ENCODE measurements at places on chromosomes 12 and 14.

- DNase-seq = no peak
Measured at GRCh38 chr12:77687321-77687720, 143.4 kb upstream of the NAV3 start.

DNA sequence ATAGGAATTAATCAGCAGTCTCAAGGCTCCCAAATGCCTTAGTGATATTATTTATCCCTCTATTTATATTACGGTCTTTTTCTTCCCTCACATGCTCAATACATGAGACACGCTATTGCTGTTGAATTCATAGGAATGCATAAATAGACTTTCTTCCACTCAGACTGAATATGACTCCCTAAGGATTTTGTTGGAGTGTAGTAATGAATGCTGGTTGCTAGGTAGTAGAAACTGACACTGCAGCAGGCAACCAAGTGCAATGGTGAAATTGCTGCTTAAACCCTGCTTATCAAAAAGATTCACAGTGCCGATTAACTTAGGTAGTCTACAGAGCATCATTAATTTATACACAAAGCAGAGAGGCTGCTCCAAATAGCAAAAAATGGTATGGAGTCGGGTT is 168.2 kb downstream of the KCNC2 start:
- no peak for DNase-seq

DNA sequence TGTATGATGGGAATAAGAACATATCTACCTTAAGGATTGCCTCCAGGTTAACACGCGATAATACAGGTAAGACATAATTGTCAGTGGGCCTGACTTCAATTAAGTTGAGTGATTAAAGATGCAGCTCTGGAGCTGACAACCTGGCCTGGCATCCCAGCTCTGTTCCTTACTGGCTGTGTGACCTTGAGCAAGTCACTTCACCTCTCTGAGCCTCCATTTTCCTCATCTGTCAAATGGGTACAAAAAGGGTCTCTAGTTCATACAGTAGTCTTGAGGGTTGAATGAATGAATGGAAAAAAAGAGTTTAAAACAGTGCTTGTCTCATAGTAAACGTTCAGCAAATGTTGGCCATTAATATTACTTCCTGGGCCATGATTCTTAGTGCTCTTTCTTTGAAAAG is 213.9 kb downstream of the PHETA1 start:
- no peak for DNase-seq

DNA sequence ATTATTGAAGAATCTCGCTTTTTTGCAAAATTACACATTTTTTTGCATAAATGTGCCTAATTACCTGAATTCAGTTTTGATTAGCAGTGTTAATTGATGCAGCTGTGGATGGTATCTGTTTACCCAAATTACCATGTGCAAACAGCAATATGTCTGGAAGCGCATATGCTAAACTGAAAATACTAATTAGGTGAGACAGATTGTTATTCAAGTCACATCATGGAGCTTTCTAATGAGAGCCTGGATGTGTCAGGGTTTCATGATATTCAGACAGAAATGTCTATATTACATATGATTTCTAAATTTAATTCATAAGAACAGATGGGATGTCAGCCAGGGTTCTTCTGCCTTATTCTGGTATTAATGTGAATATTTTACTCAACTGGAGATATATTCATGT is 74.9 kb downstream of the RMST start:
- DNase-seq = no peak

DNA sequence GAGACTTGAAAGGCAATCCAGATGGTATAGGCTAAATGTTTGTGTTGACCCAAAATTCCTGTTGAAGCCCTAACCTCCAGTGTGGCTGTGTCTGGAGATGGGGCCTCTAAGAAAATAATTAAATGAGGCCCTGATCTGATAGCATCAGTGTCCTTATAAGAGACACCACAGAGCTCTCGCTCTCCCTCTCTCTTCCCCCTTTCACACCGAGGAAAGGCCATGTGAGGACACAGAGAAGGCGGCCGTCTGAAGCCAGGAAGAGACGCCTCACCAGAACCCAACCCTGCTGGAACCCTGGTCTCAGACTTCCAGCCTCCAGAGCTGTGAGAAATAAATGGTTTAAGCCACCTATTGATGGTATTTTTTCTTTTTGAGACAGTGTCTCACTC is 87.5 kb downstream of the SCARB1 start:
- DNase-seq = no peak

DNA sequence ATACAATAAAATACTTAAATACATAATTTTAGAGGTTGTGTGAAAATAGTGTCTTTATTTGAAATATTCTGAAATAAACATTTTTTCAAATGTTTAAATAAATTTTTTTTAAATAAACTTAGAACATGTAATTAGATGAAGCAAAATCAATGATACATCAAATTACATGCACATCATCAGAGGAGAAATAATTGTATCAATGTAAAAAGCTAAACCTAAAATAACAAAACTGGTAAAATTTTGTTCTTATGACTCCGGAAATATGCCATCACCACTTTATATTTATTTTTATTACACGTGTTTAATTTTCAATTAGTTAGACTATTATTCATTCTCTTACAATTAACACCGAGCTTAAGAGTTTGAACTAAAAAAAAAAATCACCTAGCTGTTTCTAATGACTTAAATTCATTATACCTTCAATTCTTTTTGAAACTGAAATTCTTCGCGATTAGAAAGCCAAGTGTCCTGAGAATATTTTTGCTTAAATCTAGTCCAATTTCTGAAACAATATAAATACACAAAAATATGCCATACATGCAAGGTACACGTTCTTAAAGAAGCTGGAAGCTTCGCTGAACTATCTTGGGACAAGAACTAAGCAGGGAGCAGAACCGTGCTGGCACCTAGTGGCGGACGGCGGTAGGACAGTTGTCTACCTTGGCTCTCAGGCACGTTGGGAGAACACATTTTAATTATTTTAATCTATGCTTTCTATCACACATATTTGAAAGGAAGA is 230.5 kb downstream of the SLC25A21 start:
- peak; percentile 23 for DNase-seq

GRCh38 chr14:74425525-74426201 is 347 bp downstream of the SYNDIG1L start:
- DNase-seq = peak; percentile 21

DNA sequence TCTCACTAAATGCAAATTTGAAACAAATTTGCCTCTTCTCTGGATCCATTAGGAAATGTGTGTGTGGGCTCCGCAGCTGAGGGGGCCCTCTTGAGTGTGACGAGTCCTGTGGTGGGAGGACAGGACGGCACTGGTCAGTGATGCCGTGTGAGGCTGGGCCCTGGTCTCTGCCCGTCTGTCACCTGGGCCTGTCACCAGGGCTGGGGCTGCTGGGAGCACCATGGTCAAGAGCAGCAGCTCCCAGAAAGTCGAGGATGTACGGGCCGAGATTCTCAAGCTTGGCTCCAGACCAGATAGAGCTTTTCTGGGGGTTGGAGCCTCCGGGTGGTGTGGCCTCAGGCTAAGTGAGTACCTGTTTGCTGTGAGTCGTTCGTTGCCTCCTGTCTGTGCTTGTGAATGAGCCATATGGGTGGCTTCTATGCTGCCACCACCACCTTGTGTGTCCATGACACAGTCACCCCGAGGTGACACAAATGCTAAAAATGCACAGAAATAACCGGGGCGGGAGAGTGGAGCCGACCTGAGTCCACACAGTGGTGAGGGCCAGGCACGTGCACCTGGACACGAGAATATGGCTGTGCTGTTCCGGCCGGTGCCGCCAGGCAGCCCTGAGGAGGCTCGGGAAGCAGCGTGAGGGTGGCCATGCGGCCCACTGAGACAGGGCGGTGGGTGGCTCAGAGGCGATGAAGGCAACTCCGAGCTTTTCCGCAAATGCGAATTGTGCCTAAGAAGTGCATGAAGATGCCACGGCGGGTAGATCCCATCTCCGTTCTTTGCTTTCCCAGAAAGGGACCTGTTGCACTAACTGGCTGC is 8.7 kb downstream of the PGAM5 start:
- no peak for DNase-seq

GRCh38 chr14:82837611-82838140 is 1304.0 kb upstream of the SEL1L start:
- DNase-seq = no peak
